ENCODE measurements at places on chromosomes 3 and 15. TPM values are rescaled to one million over a fixed set of nuclear protein-coding genes. Genes with fewer than 3 reads are reported as not detected.

The FGF12 gene
- total RNA-seq: 2.8 TPM

The PLSCR2 gene
- not detected for total RNA-seq

DNA sequence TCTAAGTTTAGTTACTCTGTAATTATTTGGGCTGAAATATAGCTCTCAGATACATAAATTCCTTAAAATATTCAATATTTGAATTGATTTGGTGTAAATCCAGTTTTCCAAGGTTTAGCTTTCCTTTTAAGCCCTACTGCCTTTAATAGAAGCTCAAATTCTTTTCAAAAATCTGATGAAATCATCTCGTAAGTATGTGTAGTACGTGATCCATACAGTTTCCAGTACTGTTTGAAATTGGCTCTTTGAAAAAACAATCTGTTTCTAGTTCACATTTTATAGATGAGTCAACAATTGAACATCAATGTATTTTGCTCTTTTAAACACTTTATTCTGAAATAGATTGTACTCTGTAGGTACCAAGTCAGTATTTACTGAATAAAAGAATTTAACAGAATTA lies 84.2 kb downstream of the LRRC49 start:
- no peak for DNase-seq

- no peak for DNase-seq
Measured at GRCh38 chr3:100517276-100517675, 24.9 kb downstream of the TMEM45A start.

DNA sequence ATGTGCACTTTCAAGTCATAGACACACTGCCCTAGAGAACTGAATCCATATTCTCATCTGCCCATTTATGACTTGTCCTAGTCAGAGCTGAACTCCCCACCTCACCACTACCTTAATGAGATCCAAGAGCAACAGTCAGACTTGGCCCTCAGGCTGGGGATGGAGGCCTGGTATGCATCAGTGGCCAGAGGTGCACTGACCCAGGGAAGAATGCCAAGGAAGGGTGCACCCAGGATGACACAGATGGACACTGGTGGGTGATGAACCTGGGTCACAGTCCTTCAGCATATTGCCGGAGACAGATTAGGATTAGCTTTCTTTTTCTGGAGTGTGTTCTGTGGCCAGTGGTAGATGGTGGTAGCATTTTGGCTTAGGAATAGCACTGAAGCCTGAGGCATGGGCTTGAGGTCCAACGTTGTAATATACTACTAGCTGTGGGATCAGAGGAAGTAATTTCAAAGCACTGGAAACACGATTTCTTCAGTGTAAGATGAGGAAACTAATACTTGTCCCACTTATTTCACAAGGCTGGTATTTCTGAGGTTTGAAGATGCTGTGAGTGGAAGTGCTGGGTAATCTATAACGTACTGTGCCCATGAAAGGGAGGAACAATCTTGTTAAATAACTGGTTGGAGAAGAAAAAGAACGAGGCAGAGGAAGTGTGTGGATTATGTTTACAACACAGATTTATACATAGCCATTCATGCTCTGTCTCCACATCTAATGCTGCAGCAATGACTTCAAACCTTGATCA lies 265.0 kb downstream of the THRB start:
- no peak for DNase-seq

- DNase-seq: no peak
Measured at GRCh38 chr15:64901914-64902313, 9.8 kb upstream of the ANKDD1A start.

Data from omental fat pad (tissue), 4 donors.